ENCODE measurements at places on chromosomes 1 and 21.

DNA sequence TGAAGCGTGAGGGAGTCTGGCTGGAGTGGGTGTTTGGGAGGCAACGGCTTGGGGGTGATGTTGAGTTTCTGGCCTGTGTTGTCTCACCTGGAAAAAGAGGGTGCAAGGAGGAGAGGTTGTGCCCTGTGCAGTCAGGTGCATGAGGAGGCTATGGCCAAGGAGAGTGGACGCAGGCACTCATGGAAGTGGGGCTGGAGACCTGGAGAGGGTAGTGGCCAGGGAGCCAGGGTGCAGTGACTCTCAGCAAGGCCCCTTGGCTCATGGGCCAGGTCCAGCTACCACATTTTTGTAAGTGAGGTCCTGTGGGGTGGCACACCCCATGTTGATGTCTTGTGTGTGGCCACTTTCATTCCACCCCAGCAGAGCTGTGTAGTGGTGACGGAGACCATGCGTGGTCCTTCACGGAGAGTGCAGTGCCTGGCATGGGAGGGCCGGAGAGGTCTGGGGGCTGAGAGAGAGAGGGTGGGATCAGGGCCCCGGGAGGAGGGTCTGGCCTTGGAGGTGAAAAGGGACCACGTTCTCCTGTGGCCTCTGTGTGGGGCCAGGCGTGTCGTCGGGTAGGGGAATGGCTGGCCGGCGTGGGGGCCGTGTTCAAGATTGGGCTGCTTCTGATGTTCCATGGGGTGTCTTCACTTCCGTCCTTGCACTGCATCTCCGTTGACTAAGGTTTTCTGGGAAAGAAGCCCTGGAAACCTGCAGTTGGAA is 6.1 kb downstream of the SNAP47 start:
- DNase-seq, result no peak

DNA sequence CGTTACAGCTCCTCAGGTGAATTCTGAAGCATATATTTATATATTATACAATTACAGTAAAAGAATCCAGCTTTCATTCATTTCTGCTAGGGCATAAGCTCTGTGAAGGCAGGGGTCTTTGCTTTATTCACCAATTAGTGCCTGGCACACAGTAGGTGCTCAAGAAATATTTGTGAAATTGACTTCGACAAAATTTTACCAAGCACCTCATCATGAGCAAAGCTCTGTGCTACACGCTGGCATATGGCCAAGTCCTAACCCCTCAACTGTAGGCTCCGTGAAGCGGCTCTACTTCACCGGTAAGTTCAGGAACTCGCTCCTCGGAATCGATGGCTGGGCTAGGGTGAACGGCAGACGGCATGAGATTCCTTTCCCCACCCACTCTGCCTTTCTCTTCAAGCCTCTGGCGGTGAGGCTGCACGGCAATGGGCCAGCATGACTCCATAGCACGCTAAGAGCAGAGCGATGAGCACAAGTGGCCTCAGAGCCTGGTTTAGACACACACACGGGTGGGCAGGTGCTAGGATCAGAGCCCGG is 8.7 kb downstream of the C1orf174 start:
- no peak for DNase-seq

GRCh38 chr1:48730164-48730910 is 46.4 kb downstream of the BEND5 start:
- no peak for DNase-seq

DNA sequence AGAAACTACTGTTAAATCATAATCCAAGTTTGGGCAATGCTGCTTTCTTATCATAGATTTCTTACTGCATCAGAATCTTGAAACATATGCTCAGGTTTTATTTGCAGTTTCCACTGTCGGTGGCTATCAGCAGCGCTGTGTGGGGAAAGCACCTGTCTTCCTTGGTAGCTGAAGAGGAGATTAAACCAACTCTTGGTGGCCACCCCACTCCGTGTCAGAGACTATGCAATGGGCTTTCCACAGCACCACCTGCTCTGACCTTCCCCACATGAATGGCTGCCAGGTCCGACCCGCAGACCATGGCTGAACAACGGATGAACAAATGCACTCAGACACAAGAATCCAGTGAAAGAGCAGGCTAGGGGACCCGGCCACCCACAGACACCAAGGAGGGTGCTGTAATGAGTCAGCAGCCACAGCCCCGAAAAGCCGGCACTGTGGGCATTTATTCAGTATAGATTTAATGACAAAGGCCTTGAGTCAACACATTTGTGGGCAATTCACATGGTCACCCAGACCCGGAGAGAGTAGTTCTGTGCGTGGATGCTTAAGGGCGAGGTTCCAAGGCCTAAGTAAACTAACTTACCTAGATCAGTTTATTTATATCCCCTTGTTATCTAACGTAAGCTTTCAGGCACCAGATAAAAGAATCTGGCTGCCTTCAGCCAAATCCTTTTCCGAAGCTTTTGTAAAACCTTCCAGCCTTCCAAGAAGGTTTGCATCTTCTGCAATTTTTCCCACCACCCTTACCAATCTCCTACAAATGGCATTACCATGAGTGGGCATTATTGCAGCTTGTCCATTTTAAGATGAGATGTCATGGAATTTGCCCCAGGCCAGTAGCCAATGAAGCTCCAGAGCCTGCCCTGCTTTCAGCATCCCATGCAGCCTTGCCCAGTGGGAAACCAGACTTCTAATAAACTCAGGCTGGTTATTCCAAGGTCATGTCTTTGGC is 82.7 kb downstream of the HLCS start:
- no peak for DNase-seq

DNA sequence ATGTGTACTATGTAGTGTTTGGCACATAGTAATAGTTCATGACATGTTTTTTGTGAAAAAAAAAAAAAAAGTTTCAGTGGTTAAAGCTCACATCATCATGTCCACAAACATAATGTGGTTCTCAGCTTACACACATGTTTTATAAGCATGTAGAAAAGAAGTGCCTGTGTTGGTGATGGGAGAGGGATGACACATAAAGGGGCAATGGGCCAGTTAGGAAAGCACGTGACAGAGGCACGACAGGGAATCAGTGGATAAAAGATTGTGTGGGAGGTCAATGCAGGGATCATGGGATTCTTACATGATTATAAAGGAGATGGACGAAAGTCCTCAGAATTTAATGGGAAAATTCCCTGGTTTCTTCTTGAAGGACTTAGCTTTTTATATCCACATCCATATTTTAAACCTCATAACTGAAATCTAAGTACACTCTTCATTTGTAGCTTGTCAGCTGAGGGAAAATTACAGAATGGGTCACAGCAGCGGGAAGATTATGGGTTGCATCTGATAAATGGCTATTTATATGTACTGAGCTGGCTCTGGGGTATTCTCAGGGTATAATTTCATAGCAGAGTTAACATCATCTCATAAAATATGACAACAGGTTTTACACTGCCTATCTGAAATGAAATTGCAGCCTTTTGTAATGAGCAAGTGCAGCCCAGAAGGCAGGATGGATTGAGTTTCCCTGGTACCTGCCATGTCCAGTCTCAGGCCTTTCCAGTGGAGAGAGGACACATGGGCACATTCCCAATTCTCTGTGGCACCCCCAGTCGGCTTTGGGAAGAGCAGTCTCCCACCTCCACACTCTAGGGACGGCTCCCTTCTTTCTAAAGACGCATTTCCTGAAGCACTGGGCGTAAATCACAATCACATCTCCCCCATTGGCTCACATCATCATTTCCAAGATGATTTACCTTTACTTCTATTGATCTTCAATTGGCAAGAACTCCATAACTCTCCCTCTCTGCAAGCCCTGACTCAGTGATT is 42.3 kb upstream of the NHLH2 start:
- no peak for DNase-seq

GRCh38 chr1:57079454-57080157 is 113.8 kb upstream of the C8B start:
- no peak for DNase-seq

DNA sequence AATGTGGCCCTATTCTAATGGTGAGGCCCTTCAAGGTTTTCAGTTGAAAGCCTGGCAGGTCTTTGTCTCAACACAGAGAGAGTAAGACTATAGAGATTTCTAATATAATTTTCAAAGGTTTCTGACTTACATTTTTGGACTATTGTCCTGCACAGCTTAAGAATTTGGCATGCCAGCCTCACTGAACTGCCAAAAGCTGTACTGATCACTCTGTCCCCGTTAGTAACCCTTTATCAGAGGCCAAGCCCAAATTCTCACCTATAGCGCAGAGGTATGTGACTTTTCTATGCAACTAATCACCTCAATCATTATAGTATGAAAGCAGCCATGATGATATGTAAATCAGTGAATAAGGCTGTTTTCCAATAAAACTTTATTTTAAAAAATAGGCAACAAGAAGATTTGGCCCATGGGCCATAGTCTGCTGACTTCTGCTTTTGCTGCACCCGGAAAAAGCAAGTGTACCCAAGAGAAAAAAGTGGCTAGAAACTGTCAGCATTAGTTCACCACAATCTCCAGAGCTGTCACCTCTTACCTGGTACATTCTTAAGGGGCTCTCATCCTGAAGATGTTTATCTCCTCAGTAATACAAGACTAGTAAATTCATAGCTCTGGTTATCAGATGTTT is 85.4 kb downstream of the PIGK start:
- DNase-seq, result no peak
